MG63 (cell line): ENCODE measurements at places on chromosomes 1 and 21.

DNA sequence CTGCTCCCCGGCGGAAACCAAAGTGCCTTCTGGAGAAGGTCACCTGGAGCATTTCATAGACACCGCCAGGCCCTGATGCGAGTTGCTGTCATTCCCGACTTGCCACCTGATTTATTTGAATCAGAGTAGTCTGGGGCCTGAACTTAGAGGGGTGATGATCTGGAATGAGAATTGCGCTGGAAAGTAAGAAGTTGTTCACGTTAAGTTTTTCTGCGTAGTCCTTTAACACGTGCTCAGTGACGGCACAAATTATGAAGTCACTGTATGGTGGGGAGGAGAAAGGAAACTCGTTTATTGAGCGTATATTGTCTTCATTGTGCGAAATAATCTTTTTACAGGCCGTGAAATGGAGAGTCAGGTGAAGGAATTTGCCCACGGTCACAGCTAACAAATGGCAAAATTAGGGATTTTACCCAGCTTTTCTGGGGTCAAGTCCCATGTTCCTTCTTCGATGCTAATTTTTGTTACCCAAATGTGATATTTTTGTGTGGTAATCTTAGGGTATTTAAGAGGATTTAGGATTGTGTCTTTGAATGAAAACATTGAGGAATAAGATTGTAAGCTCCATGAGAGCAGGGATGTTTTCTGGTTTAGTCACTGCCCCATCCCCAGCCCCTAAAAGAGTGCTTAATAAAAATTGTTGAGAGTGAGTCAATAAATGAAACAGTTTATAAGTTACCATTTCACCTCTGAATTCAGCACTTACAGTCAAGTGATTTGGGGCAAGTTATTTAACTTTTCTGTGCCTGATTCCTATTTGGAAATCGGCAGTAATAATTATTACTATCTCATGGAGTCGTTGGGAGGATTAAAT, 46.4 kb upstream of the NBL1 start:
- DNase-seq, result no peak

- no peak for DNase-seq
Observed at GRCh38 chr1:211280910-211281309, 21.7 kb downstream of the RCOR3 start.

DNA sequence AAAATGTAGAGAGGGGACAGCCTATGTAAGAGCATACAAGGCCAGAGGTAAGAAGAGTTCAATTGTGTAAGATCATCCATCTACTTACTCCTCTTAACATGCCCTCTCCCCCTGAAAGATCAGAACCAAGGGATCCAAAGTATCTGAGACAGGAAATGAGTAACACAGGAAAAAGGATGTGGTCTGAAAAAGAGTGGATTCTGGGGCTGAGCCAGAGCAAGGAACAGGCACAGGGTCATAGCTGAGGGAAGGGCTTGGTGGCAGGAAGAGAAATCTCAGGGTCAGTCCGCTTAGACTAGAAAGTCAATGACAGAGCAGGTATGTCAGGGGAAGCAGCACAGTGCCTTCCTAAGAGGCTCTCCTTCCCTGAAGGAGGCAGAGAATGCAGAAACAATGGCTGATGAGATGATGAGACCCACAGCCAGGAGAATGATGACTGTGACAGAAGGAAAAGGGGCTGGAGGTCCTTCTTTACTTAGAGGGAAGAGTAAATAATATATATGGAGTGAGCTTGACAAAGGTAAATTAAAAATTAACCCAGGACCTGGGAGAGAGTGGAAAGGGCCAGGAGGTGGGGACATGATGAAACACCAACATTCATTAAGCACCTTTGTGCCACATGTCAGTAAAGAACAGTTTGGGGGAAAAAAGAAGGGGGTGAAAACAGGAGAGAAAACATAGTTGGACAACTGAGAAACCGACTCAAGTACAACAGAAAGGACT, 26.2 kb upstream of the A3GALT2 start:
- DNase-seq, result peak; percentile 83

- no peak for DNase-seq
Observed at GRCh38 chr1:51624855-51625254, 8.0 kb downstream of the OSBPL9 start.

GRCh38 chr1:119962296-119962968, 66.1 kb upstream of the ADAM30 start:
- no peak for DNase-seq
